ENCODE measurements at places on chromosomes 4 and X. TPM values are rescaled to one million over a fixed set of nuclear protein-coding genes. Genes with fewer than 3 reads are reported as not detected.

The NAP1L2 gene
- total RNA-seq, result 0.66 TPM

DNA sequence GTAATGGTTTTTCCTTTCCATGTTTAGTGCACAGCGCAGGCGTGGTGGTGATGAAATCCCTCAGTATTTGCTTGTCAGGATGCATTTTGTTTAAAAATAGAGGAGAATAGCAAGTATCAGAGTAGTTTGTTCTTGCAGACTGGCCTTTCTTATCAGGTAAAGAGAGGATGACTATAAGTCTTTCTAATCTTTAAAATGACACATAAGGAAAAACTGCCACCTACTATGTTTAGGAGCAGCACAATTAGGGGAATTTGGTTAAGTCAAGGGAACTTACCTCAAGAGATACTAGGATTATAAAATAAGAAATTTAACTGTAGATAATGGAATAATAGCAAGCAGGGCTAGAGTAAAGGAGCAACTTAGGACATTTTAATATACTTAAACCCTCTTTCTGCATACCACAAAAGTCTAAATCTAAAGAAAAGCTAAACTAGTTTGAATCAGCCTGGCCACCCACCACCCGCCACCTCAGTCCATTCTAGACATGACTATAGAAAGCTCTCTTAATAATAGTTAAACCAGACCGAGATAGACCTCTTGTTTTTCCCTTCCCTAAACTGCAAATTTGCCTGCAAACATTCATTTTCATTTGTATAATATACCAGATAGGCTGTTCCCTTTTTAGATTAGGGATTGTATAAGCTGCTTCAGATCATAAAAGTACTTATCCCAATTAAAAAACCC lies 62.0 kb downstream of the APOOL start:
- no peak overlapping the region for H3K4me3 ChIP-seq
- no peak overlapping the region for H3K27ac ChIP-seq

The ZNF280C gene
- 2.6 TPM for total RNA-seq

The RTL5 gene
- 2.3 TPM for total RNA-seq

DNA sequence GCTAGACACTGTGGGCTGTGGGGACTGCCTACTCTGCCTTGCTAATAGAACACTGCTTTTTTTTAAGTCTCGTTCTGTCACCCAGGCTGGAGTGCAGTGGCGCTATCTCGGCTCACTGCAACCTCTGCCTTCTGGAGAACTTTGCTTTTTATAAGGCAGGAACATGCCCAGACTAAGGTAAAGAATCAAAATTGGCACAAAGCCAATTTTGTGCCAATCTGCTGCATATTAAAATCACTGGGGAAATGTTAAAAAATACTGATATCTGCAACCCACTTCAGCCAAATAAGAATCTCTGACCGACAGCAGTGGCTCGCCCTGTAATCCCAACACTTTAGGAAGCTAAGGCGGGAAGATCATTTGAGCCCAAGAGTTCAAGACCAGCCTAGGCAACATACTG lies 36.5 kb upstream of the CEP135 start:
- no peak overlapping the region for H3K27ac ChIP-seq
- H3K27me3 ChIP-seq, result no peaks in the 10 kb centered on the region
- no peak overlapping the region for H3K4me3 ChIP-seq
- no peaks in the 10 kb centered on the region for H3K36me3 ChIP-seq
- no peaks in the 10 kb centered on the region for H3K4me1 ChIP-seq

The EFHC2 gene
- total RNA-seq, result not detected

DNA sequence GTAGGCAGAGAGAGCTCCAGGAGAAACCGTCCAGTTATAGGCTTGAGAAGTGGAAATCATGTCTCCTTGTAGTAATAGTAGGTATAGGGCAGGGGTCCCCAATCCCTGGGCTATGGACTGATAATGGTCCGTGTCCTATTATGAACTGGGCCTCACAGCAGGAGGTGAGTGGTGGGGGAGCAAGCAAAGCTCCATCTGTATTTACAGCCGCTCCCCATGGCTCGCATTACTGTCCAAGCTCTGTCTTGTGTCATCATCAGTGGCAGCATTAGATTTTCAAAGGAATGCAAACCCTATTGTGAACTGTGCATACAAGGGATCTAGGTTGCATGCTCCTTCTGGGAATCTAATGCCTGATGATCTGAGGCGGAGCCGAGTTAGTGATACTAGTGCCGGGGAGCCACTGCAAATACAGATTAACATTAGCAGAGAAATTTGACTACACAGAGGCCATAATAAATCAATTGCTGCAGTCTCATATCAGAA lies 67.6 kb downstream of the MRPL1 start:
- peaks cover 9% of the 10 kb centered on the region for H3K4me1 ChIP-seq
- no peak for DNase-seq

The ARHGEF6 gene
- total RNA-seq, result 5.7 TPM

The CTAG2 gene
- total RNA-seq, result not detected

DNA sequence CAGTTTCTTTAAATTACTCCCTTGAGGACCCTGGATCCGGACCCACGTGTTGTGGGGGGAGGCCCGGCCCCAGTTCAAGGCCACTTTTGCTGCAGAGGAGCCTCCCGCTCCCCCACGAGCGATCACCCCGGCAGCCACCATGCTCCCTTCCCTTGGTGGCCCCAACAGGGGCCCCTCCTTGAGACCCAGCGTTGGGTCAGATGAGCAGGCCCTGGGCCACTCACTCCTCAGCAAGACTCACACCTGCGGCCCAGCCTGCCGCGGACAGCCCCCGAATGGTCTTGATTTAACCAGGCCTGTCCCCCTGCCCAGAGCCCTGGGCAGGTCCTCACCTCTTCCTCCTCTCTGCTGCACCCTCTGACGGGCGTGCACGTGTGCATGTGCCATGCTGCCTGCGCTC lies 4.3 kb downstream of the CPLX1 start:
- H3K27me3 ChIP-seq, result no peaks in the 10 kb centered on the region
- H3K36me3 ChIP-seq, result no peaks in the 10 kb centered on the region
- no peak for DNase-seq

GRCh38 chrX:129093706-129094105 lies 429.6 kb downstream of the SMARCA1 start:
- H3K36me3 ChIP-seq, result no peaks in the 10 kb centered on the region
- no peak overlapping the region for H3K27ac ChIP-seq
- no peaks in the 10 kb centered on the region for H3K4me1 ChIP-seq
- no peak overlapping the region for H3K4me3 ChIP-seq

- H3K27me3 ChIP-seq, result no peaks in the 10 kb centered on the region
- H3K36me3 ChIP-seq, result no peaks in the 10 kb centered on the region
- DNase-seq, result no peak
- no peak overlapping the region for H3K4me3 ChIP-seq
- H3K27ac ChIP-seq, result no peak overlapping the region
Measured at GRCh38 chr4:41299486-41299885, 42.8 kb downstream of the UCHL1 start.

DNA sequence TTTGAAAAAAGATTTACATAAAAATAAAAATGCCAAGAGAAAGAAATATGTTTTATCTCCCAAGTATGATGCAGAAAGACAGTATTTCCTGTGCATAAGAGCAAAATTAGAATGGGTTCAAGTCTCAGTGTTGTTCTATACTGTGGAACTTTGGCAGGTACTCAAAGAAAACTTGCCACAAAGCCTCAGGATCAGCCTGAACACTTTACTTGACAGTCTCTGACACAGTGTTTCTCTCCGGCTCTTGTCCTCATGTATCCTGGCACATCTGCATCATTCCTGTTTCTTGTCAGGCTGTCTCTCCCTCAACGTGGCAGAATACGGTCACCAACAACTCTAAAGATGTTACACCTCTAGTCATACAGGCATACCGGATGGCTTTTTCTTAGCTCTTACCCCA lies 273.7 kb downstream of the ARHGAP24 start:
- H3K4me3 ChIP-seq, result no peak overlapping the region
- DNase-seq, result no peak
- no peaks in the 10 kb centered on the region for H3K36me3 ChIP-seq
- no peak overlapping the region for H3K27ac ChIP-seq
- H3K4me1 ChIP-seq, result peaks cover 20% of the 10 kb centered on the region

The IL2RG gene
- total RNA-seq, result 0.52 TPM

DNA sequence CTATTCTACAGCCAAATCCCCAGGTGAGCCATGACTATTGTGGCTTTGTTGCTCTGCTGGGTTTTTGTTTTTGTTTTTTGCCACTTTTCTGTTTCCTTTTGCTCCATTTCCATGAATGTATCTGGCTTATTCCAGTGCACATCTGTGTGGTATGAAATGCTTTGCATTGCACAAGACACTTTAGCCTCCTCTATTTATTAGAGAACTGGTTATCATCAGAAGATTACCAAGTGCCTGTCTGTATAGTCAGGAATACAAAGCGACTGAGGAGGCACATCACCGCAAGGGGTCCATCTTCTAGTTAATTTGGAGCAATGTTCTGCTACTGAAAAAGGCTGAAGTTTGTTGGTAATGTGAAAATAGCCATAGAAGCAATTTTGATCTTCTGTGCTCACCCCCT lies 120.8 kb downstream of the DCLK2 start:
- no peak overlapping the region for H3K27ac ChIP-seq
- no peaks in the 10 kb centered on the region for H3K36me3 ChIP-seq
- no peak for DNase-seq
- H3K27me3 ChIP-seq, result no peaks in the 10 kb centered on the region
- no peaks in the 10 kb centered on the region for H3K4me1 ChIP-seq

All from body of pancreas (tissue), 4 donors.